ENCODE measurements at places on chromosomes 11 and 22.

DNA sequence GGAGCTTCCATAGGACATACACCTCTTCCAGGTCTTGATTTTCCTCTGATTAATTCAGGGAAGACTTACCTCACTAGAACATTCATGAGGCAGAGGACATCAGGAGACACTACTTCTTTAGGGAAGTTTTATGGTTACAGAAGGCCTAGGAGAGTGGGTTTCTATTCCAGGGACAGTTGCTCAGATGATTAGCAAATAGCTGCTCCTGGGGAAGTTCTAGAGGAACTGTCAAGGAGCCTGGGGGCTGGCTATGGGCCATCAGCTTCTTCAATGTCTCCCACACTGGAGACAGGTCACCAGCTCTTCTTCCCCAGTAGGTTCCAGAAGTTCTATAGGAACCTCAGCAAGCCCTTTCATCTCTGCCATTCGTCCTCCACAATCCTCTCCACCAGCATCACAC lies 11.5 kb upstream of the OR10A5 start:
- no peak for DNase-seq

DNA sequence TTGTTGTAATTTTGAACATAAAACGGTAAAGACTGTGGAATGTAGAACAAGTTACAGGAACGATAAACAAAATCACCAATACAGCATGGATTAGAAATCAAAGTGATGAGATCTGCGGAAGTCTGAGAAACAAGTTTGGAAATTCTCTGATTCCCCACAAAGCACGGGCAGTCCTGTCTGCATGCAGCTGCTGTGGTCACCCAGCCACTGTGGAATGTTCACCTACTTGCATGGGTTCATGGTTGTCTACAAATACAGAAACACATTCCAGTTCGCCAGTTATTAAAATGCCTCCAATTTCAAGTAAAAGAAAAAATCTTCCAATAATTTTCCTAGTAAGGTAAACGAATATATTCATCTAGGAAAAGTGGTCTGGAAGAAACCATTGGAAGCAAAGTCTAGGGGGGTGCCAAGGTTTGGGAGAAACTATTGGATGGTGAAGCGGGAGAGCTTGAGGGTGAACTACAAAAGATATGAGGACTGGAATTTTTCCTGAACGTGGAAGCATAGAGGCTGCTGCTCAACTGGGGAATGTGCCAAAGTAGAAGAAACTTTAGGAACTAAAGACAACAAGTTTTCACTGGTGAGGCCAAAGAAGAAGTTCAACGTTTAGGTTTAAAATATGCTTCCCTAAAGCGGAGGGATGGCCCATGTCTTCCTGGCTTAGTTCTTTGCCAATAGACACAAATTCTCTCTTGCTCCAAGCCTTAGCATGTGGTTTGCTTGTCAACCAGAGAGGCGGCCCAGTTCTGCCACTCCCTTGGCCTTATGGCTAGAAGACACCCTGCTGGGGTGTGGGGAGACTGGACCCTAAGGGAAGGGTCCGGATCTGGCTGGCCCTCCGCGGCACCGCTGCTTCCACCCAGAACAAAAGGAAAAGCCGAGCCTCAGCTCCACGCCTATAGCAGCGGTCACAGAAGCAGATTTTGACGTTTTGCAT lies 70.2 kb downstream of the CTTN start:
- DNase-seq = no peak

DNA sequence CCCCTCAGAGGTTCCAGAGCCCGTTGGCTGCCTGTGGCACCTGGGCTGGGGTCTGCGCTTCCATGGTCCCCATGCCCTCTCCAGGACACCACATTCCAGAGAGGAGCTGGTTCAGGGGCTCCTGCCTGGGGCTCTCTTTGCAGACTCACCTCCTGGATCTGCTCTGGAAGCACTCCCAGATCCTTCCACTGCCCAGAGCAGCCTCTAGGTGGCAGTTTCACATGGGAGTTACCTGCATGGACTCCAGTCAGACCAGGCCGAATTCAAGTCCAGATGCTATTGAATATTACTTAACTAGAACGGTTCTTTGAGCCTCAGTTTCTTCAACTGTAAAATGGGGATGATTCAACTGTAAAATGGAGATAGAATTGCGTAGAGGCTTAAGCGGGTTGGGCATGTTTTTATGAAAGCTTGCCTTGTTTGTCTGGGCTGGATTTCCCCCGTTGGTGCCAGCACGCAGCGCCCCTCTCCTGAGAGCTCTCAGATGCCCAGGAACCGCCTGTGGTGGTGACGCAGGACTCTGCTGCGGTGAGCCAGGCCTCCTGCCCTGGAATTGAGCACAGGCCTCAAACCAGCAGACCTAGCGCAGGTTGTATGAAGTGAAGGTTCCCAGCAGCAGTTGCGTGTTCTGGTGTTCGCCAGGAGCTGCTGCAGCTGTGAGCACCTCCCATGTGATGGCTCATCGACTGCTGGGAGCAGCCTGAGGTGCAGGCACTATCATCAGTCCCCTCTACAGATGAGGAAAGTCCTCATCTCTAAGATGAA lies 44.2 kb downstream of the LMO1 start:
- no peak for DNase-seq

- DNase-seq = no peak
Measured at GRCh38 chr22:31603574-31603973, 58.4 kb downstream of the PISD start.

- no peak for DNase-seq
Measured at GRCh38 chr11:82315093-82315492, 418.6 kb downstream of the FAM181B start.

DNA sequence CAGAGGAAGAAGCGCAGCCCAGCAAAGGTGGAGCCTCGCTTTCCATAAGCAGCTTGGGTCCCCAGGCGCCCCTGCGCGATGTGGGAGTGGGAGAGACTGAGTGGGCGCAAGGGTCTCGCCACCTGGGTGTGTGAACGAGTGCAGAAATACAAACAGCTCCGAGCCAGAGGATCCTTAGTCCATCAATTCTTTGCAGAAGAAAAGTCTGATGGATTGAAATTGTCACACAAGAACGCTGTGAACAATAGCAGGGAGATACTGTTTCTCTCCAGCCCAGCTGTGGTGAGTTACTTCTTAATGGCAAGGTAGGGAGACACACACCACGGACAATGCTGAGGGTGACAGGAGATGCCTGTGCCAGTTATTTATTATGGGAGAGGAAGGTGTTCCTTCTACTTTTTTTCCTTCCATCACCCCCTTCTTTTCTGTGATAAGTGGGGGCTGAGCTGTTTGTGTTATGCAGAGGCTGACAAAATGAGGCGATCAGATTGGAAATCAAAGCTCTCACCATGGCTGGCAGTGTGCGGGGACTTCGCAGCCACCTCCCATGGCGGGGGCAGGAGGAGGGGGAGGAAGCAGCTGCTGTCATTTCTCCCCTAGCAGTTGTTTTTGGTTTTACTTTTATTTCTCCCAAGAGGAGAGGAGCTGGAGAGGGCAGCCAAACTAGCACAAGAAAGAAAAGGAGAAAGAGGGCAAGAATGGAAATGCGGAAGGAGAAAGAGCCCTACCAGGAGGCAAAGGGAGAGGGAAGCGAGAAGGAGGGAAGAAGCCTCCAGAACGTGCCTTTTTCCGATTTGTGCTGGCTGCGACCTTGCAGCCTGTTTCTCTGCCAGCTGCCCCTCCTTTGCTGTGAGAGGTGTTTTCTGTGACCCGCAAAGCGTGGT lies 755.8 kb downstream of the NTM start:
- peak; percentile 9 for DNase-seq

DNA sequence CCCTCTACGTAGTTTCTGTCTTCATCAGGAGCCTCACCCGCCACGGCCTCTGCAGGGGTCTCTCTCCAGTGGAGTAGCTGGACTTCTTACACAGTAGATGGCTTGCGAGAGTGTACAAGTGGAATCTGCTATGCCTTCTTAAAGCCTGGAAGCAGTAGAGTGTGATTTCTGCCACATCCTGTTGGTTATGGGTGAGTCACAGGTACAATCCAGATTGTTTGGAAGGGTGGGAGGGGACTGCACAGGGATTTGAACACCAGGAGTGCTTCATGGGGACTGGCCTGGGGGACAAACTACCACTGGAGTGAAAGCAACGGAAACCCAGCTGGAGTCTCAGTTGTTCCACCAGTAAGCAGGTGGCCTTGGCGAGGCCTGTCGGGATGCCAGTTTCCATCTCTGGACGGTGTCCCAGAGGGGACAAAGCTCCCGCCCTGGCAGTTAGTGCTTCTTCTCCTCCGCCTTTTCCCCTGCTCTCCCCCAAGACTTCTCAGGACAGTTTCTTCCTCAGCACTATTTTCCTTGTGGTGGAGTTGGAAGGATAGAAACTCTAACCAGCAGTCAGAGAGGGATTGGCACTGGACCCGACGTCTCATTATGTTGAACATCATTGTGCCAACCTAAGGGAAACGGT lies 85.0 kb upstream of the RCN1 start:
- DNase-seq = no peak

DNA sequence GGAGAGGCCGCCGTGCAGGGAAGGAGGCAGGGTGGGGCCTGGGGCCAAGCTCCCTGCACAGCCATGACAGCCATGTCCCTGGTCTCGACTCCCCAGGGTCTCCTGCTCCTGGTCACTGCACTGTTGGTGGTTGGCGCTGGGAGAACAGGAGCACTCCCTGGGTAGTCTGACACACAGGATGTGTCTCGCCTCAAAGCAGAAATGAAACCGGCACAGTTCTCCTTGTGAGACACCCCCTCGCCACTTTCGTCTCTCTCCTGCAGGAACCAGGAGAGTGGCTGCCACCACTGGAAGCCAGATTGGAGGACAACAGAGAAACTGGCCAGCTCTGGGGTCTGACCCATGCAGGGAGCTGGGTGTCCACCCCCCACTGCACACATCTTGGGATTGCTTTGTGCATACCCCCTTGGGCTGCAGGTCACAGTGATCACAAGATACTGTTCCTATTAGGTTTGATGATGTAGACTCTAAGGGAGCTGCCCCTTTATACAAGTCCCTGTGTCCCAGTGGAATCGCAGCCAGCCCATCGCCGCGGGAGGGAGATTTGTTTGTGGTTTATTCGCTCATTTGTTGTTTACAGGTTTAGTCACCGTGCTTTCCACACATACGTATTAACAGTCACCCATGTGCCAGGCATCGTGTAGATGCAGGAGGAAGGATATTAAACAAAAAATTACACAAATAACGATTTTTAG lies 27.0 kb upstream of the YWHAH start:
- peak; percentile 84 for DNase-seq

GRCh38 chr11:118012083-118012669 lies 26.0 kb downstream of the IL10RA start:
- peak; percentile 97 for DNase-seq

GRCh38 chr11:83864412-83865057 lies 578.4 kb upstream of the CCDC90B start:
- no peak for DNase-seq

- peak; percentile 56 for DNase-seq
Measured at GRCh38 chr11:73193251-73194033, 24.6 kb upstream of the P2RY2 start.

GRCh38 chr11:14750911-14751310 lies 107.3 kb downstream of the PDE3B start:
- DNase-seq = no peak

- no peak for DNase-seq
Measured at GRCh38 chr11:7573193-7573557, 59.4 kb downstream of the PPFIBP2 start.

DNA sequence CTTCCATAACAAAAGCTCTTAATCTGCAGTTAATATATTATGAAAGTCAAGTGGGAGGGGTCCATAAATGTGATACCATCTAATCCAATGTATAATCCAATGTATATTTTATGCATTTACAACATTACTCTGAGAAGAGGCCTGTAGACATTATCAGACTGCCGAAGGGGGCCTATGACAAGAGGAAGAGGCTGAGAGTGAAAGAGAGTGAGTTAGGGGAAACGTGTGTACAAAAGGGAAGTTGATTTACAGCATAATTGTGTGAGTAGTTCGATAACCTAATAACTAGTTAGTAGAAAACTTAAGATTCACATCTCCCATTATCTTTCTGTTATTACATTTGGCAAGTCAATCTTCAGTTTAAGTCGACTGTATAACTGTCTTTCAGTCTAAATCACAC lies 86.6 kb downstream of the DDX10 start:
- DNase-seq = no peak

DNA sequence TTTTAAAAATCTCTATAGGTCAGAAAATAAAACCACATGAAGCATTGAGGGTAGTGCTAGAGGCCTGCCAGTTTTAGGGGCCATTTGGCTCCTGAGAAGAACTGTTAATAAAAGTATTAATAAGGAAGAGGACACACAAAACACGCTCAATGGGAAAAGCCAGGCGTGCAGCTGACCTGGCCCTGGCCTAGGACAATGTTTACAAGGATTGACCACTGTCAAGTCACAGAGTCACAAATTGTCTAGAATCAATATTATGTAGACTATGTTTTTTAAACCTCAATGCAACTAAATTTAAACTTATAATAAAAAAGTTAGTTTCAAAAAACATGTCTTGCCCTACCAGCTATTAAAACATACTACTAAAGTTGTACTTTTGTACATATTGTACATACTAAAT lies 89.4 kb downstream of the YAP1 start:
- DNase-seq = no peak

DNA sequence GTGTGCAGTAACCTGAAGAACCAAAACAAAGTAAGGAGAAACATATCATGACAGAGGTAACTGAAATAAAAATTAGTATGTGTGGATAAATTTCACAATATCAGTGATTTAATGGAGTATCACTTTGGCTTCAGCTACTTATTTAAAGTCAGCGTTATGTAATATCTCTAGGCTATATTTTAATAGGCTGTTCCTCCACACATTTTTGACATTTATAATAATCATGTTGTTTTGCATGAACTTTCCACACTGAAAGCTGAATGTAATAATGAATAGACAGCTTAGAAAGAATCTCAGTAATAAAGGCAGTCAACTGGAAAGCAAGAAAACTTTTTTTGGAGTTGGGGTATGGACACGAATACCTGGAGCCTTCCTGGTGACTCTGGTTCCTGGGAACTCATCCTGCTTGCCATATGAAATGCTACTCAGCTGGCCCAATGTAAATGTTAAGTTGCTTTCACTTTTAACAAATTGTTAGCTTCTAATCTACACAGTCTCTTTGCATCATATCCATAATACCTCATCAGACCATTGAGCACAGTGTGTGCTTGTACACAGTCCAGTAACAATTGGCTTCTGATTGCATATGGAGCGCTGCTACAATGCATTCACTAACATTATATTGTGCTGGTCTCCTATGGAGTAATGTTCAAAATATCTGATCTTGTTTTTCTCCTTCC lies 257.7 kb downstream of the SOX6 start:
- no peak for DNase-seq

DNA sequence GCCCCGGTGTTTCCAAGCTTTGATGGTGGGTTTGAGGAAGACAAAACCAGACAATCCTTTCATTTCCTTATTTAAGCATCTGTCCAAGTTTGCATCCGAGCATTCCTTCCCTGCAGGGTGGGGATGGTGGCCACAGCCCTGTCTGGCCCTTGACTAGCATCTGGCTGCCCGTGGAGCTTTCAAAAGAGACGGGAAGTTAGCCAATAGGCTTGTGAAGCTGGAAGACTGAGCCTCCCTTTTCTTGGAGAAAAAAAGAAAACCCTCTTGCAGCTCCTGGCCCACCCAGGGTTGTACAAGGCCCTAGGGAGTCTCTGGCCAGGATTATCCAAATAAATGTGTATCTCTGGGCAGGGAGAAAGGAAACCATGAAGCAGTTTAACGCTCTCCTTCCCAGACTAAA lies 60.6 kb downstream of the MICAL2 start:
- DNase-seq = no peak

Data from CD14-positive monocyte (primary cell).